ENCODE measurements at places on chromosomes 7 and 10.

GRCh38 chr7:99386584-99387238 lies 12.2 kb downstream of the ARPC1B start:
- DNase-seq: peak; percentile 46

DNA sequence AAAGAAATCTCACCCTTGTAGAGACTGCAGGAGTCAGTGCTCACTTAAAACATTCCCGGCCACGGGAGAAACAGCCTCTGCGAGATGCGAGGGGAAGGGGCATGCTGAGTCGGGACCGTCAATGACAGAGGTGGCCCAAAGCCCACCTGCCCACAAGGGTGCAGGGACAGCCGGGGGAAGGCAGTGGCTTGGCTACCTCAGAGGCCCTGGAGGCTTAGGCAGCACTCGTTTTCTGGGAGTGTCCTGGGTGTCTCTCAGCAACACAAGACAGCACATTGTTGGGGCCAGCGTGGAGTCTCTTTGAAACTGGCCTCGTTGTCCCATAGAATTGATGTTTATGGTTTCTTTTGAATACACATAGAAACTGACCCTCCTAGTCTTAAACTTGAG lies 25.6 kb upstream of the SYCE1 start:
- DNase-seq: no peak

DNA sequence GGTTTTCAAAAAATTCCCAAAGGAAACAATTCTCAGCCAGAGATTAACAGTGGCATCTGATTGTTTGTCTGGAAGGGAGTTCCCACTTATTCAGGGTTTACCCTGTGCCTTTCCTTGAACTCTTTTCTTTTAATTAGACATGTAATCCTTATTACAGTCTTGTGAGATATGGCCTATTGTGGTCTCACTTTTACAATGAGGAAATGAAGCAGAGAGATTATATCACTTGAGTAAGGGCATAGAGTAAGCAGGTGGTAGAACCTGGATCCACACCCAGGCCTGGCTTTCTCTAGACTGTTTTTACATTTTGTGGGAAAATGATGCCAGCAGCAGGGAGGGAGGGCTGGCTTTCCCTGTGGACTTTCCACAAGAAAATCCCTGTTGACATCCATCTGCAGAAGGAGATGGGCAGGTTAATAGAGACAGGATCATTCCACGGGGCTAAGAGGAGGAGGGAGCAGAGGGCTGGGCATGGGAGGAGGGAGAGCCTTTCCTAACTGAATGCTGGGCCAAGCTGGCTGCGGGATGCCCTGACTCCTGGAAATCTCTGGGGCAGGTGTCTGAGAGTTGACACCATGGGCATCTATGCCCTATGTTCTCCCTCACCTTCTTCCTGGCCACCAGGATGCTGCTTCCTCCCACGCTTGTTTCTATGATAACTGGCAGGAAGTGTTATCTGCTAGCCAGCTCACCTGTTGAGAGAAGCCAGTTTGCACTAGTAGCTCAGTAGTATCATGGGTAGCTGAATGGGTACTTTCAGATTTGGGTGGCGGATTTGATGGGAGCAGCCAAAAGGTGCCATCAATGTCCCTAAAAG lies 28.7 kb upstream of the ARHGAP22 start:
- no peak for DNase-seq

DNA sequence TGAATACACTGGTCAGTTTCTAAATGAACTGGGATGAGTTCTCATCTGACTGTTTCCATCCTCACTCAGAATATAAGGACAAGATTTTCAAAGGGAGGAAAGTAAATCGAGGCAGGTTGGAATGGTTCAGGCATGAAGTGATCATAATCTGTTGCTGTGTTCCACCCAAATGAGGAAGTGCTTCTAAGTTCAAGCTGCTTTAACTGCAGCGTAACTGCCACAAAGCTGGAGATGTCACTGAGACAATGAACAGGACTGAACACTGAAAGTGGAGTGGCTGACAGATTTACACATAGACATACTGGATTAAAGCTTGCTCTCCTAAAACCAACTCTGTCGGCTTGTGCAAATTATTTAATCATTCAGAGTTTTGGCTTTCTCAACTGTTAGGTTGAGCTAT lies 66.6 kb downstream of the GPR37 start:
- no peak for DNase-seq

GRCh38 chr10:127962205-127962604 lies 55.3 kb downstream of the PTPRE start:
- DNase-seq: no peak

GRCh38 chr7:79495544-79496272 lies 42.2 kb upstream of the MAGI2 start:
- DNase-seq: peak; percentile 87

DNA sequence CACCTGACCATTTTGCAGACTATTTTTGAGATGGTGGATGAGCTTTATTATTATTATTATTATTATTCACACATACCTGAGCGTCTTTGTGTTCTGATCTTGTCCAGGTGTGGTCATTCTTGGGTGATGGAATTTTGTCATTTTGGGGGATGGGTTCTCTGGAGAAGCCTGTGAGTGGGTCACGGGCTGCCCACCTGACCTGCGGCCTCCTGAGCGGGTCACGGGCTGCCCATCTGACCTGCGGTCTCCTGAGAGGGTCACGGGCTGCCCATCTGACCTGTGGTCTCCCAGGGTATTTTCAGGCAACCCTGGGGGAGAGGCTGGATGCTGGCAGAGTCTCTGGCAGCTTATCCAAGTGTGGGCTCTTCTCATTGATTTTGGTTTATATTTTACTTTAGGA lies 7.3 kb downstream of the SCART1 start:
- no peak for DNase-seq

GRCh38 chr10:114831186-114831867 lies 9.7 kb downstream of the FHIP2A start:
- no peak for DNase-seq

- no peak for DNase-seq
Observed at GRCh38 chr10:74624501-74624900, 201.9 kb upstream of the KAT6B start.

DNA sequence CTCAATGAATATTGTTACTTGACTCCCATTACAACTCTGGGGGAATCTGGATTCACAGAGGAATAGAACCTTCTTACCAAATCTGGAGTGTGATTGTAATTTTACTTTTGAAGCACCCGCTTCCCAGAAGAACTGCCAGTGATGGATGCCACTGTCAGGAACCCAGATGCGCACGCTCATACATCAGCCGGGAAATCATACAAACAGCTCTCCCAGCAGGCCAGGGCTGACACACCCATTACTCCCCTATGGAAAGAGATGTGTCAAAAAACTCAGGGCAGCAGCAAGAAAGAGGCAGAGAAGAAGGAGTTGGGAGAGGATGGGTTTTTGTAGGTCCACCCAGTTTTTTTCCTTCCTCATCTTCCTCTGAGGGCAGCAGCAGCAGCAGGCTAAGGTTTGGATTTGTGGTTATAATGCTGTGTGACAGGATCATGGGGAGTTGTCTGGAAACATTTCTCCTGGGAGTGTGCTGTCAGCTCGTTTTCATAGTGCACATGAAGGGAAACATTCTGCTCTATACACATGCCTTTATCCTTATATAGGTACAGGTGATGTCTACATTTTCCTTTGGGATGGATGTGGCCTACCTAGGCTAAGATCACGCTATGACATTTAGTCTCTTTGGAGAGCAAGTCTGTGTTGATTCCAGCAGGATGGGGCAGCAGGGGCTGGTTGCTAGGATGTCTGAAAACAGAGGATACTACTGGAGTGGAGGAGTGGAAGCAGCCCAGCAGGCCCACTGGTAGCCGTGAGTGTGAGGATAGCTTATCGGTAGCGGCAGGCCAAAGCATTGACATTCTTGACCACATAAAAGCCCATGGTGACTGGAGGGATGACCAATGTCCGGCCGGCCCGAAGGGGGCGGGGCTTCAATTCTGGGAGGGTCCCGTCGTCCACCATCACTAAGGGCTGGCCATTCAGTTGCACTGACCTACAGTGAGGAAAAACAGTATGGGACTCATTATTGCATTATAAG lies 12.4 kb upstream of the HPS1 start:
- no peak for DNase-seq

DNA sequence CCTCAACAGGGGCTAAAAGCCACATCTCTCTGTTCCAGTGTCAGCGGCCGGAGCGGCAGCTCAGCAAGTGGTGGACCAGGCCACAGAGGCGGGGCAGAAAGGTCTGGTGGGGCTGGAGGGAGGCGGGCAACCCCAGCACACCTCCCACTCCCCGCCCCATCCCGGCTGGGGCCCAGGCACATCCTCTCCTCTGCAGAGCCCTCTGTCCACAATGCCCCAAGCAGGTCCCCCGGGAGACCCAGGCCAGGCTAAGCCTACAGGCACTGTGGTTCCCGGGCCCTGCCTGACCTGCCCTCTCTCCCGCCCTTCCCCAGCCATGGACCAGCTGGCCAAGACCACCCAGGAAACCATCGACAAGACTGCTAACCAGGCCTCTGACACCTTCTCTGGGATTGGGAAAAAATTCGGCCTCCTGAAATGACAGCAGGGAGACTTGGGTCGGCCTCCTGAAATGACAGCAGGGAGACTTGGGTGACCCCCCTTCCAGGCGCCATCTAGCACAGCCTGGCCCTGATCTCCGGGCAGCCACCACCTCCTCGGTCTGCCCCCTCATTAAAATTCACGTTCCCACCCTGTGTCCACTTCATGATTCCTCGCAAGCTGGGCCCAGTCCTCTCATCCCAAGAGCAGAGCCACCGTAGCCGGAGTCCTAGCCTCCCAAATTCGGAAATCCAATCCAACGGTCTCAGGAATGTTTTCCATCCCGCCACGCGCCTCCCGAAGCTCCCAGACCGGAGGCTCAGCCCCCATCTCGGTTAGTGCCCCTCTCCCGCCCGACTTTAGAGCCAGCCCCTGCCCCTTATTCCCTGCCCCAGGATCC lies 2.1 kb downstream of the ADIRF start:
- peak; percentile 22 for DNase-seq

DNA sequence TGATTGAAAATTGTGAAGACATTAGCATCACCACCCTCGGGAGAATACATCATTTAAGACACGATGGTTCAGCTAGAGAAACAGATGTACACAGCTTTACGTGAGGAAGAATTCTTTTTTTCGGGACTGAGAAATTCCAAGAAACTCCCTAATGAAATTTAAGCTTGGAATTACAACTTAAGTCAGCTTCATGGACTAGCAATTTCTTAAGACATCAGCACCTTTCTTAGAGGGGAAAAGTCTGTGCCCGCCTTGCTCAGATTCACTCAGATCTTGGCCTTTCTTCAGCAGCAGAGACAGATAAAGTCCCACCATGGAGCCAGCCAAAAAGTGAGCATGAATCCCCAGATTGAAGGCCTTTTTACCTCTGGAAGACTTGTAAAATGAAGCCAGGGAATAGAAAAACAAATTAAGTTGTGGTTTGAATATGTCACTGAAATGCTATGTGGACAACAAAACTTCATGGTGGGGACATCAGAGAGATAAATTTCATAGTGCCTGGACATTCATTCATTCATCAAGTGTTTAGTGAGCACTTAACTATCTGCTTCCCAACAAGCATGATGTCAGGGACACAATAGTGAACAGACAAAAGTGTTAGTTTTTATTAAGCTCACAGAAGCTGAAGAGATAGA lies 32.1 kb downstream of the PRKG1 start:
- DNase-seq: peak; percentile 48

GRCh38 chr7:140242057-140243031 lies 65.6 kb upstream of the KDM7A start:
- no peak for DNase-seq

DNA sequence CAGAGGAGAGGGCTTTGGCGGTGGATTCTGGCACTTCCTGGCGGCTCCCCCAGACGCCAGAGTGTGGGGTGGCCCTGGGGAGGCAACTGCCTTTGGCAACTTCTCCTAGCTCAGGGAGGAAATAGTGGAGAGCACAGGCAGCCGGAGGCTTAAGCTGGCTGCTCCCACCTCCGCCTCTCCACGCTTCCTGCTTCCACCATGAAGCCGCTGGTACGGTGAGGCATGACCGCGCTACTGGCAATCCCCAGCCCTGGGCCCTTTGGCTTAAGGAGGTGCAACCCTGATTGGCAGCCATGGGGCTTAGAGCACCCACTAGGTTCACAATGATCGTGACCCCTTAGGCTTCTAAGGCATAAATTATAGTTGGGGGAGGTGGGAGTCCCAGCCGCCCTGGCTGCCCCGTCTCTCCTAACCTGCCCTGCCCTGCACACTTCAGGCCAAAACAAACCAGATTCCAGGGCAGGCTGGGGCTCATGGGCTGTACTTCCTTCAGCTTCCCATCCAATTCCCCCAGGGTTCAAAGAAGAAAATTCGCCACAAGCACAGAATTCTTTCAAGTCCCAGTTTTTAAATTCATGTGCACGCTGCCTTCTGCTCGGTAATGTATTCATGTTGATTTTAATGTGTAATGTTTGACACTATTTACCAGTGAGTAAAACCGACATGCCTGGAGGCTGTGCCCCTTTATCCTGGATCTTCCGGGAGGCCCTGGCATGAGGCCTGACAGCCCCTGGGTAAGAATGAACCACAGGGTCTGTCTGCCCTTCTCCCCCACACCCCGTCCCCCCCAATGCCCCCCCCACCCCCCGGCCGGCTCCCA lies 90.7 kb upstream of the LRRC4 start:
- DNase-seq: no peak

DNA sequence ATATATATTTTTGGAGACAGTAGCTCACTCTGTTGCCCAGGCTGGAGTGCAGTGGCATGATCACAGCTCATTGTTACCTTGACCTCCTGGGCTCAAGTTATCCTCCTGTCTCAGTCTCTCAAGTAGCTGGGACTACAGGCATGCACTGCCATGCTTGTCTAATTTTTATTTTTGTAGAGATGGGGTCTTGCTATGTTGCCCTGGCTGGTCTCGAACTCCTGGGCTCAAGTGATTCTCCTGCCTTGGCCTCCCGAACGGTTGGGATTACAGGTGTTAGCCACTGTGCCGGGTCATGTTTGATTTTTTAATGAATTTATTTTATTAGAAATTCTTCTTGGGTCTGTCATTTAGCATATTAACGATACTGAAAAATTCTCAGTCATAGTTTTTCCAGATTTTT lies 70.5 kb downstream of the TMEM270 start:
- DNase-seq: no peak

- no peak for DNase-seq
Observed at GRCh38 chr10:29874606-29875269, 184.6 kb downstream of the JCAD start.

- no peak for DNase-seq
Observed at GRCh38 chr10:36516281-36516680, 609.1 kb upstream of the ANKRD30A start.

GRCh38 chr10:1015688-1016087 lies 10.0 kb downstream of the IDI2 start:
- DNase-seq: no peak

DNA sequence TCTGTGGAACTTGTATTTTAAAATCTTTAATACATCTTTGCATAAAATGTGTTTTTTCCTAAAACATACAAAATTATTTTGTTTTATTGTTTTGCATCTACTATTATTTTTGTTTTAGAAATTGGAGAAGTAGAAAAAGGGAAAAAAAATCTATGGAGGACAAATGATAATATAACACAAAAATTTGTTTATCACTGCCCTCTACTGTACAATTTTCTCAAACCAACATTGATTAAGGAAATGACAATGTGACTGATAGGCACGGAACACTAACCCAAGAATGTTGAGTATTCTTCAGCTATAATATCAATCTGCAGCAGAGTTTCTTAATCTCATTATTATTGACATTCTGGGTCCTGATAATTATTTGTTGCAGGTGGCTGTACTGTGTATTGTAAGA lies 9.5 kb upstream of the ING3 start:
- peak; percentile 14 for DNase-seq

Measured in fibroblast of skin of scalp (primary cell).